ENCODE measurements at places on chromosomes 12 and 14.

DNA sequence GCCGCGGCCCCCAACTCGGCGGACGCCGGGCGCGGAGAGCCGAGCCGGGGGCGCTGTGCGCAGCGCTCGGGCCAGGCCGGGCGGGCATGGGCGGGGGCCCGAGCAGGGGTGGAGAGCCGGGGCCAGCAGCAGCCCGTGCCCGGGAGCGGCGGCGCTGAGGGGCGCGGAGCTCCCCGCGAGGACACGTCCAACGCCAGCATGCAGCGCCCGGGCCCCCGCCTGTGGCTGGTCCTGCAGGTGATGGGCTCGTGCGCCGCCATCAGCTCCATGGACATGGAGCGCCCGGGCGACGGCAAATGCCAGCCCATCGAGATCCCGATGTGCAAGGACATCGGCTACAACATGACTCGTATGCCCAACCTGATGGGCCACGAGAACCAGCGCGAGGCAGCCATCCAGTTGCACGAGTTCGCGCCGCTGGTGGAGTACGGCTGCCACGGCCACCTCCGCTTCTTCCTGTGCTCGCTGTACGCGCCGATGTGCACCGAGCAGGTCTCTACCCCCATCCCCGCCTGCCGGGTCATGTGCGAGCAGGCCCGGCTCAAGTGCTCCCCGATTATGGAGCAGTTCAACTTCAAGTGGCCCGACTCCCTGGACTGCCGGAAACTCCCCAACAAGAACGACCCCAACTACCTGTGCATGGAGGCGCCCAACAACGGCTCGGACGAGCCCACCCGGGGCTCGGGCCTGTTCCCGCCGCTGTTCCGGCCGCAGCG, 639 bp downstream of the FZD10 start:
- no peak for DNase-seq

DNA sequence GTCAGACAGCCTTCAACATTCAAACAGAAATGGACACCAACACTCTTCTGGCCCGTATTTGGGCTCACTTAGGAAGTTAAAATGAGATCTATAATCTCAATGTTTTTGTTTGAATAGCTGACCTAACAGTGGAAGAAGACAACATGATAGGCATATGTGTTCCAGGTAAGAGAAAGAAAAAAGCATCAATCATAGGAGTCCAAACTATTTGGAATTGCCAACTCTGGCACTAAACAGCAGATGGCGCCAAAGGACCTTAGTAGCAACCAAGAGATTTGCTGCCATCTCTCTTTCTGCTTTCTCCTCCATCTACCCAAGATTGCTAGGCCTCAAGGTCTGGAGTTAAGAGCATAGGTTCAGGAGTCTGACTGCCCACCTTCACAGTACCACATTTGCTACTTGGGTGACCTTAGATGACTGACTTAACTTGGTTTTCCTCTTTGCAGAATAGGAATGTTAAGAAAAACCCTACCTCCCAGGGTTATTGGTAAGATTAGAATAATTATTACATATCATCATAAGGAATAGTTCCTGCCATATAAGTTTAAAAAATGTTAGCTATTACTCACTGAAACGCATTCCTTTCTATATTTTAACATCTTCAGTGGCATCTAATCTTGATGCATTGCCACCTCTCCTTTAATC, 30.2 kb downstream of the PEX5 start:
- peak; percentile 81 for DNase-seq

GRCh38 chr12:94254270-94254669, 105.9 kb downstream of the PLXNC1 start:
- DNase-seq, result no peak

- no peak for DNase-seq
These were observed 29.0 kb upstream of the SMOC1 start for GRCh38 chr14:69850086-69850735.

DNA sequence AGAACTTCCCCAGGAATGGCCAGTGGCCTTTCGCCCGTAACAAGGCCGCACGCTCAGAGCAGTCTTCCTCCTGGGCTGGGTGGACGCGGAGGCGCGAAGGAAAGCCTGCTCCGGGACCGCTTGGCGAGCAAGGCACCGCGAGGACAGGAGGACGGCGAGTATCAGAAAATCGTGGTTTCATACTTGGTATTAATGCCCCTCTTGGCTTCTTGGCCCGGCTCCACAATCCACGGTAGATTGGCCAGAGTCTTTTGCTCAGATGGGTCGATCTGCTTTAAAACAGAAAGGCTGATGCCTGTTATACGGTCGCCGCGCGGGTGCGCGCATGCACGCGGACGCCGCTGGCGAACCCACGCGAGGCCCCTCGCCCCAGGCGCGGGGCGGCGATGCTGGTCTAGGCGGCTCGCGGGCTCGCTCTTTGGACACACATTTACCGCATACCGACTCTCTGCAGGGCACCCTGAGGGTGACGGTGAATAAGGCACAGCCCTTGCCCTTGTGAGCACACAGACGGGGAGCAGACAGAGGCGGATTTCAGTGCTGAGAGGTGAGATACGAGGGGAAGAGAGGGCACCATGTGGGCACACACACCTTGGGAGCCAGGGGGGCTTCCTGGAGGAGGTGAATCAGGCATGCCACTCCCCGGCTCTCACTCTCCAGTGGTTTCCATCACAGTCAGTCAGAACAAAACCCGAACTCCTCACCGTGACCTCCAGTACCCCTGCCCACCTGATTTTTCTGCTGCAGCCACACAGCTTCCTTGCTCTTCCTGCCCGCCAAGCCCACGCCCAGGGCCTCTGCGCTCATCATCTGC, 100.7 kb downstream of the APAF1 start:
- DNase-seq, result no peak

DNA sequence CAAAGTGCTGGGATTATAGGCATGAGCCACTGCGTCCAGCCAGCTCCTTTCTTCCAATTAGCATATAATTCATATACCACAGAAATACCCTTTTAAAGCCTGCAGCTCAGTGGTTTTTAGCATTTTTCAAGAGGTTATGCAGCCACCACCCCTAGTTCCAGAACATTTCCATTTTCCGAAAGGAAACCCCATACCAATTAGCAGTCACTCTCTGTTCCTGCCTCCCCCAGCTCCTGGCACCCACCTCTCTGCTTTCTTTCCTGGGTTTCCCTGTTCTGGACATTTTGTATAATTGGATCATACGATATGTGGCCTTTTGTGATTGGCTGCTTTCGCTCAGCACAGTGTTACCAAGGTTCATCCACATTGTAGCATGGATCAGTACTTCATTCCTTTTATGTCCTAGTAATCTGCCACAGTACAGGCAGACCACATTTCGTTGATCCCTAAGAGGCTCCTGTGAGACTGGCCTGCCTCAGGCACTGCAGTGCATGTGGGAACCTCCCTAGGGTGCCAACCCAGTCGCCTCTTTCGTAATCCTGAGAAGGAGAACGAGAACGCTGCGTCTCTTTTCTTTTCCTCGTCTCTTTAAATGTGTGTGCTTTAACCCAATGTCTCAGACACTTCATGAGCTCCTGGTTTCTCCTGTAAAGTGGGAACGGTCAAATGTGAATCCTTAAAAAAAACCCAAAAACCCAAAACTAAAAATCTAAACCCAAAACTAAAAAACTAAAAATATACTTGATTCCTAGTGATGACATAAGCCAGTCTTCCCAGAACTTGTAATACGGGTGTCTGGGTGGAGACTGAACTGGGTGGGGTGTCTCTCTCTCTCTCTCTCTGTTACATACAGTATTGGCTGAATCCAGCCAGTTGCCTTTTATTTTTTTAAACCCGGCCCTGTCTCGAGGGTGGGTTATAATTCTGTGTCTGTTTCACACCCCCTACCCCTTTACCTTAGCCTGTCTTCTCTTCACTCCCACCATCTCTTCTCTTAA, 14.7 kb downstream of the AACS start:
- DNase-seq, result no peak

DNA sequence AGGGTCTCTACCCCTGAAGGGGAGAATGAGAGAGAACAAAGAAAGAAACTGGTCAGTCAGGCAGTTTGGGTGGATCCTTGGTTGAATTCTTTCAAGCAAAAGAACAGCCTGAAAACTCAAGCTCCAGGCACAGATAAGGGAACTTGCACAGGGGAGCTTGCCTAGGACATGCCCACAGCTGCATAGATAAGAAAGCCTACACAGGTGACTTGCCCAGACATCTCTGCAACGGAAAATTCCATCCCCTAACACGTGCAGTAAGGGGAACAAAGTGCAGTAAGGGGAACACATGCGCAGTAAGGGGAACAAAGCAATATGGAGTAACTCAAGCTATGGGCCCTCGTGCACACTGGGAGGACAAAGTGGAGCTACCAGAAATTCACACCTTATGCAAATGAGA, 540.1 kb upstream of the MIS18BP1 start:
- DNase-seq, result no peak

- no peak for DNase-seq
These were observed 35.6 kb upstream of the ANKS1B start for GRCh38 chr12:100020370-100020769.

DNA sequence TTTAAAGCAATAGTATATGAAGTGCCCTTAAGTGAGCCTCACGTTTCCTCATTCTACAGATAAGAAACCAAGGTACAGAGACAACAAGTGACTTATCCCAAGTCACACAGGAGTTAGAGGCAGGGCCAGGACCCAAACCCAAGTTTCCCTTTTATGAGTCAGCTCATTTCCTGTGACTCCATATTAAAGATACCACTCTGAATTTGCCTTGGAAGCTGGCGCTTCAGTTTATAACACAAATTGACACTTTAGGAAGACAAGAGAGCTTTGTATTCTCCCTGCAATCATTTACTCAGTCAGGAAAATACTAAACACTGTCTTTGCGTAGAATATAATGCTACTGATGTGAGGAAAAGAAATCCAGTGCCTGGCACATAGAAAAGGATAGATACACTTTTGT, 43.2 kb downstream of the MYBPC1 start:
- DNase-seq, result no peak

DNA sequence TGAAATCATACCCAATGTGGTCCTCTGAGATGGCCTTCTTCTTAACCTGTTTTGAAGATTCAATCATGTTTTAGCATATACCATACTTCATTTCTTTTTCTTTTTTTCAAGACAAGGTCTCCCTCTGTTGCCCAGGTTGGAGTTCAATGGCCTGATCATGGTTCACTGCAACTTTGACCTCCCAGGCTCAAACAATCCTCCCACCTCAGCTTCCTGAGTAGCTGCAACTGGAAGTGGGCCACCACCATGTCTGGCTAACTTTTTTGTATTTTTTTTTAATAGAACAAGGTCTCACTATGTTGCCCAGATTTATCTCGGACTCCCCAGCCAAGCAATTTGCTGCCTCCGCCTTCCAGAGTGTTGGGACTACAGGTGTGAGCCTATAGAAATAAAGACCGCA, 30.4 kb downstream of the SOAT2 start:
- DNase-seq, result no peak

DNA sequence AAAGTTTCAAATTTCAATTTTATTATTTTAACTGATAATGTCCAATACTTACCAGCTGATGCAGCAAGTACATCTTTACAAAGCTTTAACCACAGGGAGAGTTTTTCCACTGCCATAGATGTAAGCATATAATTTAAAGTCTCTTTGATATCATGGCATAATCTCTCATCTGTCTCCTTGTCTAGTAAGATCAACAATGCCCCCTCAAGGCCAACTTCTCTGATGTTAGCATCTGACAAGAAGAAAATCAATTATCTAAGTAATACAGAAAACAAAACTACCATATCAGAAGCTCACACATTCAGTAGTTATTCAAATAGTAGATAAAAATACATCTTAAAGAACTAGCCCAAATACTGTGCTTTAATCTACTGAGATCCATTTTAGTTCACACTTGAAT, 94.2 kb downstream of the HEATR5A start:
- peak; percentile 32 for DNase-seq

GRCh38 chr12:40241741-40242140, 16.9 kb downstream of the LRRK2 start:
- no peak for DNase-seq

- DNase-seq, result no peak
These were observed 12.3 kb upstream of the PITPNM2 start for GRCh38 chr12:123163227-123163626.

DNA sequence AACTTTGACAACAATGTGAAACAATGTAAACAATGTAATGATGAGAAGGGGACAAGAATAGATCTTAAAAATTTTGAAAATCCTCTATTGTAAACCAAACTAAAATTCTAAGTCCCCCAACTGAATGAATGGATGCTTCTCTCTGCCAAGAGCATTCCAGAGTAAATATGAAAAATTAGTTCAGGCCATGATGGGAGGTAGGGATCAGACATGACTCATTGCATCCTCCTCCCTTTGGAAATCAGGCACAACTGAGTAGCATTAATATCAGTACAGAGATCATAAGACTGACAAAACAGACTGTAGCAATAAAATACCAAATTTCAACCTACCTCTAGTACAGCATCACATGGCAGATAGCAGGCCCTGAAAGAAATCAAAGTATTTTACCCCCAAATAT, 559.9 kb downstream of the C12orf50 start:
- no peak for DNase-seq

DNA sequence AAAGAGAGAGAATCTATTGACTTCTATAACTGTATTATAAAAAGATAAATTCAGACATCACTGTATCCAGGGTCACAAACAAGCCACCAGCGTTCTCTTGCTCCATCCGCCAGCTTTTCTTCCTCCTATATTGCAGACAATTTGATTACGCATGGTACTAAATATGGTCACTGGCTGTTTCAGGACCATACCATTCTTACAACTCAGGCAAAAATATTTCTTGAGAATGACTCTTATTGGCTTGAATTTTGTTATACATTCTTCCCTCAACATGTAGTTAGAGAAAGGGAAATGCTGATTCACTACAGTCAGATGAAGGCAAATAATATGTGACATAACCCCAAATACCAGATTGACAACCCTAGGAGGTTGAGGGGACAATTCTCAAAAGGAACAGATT, 101.3 kb downstream of the SLC6A15 start:
- no peak for DNase-seq

- DNase-seq, result peak; percentile 68
These were observed 65.6 kb upstream of the PTGR2 start for GRCh38 chr14:73785834-73786635.

- DNase-seq, result no peak
These were observed 928 bp downstream of the TBX3 start for GRCh38 chr12:114682785-114683708.

GRCh38 chr14:32719601-32720000, 219.1 kb upstream of the NPAS3 start:
- no peak for DNase-seq

GRCh38 chr14:39406560-39406959, 25.7 kb downstream of the FBXO33 start:
- no peak for DNase-seq

Measured in Jurkat, Clone E6-1 (cell line).